NCI-H1105 (cell line): ENCODE measurements at places on chromosomes 11 and 22.

- no peak for DNase-seq
These were observed 67.1 kb upstream of the WNT7B start for GRCh38 chr22:46043816-46044620.

DNA sequence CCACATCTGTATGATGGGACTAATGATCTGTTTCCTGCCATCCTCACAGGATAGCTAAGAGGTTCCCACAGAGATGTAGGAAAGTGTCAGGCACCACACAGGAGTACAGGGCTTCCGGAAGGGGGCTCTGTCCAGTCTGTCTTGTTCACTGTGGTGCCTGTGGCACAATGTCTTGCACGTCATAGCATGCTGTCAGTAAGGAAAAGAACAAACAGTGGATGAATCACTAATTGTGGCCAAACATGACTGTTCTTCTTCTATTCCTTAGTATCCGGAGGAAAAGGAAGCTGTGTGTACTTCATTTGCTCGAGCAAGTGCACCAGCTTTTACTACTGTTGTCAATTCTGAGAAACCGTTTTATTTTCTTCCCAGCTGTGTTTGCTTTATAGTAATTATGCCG, 73.4 kb upstream of the YWHAH start:
- no peak for DNase-seq

DNA sequence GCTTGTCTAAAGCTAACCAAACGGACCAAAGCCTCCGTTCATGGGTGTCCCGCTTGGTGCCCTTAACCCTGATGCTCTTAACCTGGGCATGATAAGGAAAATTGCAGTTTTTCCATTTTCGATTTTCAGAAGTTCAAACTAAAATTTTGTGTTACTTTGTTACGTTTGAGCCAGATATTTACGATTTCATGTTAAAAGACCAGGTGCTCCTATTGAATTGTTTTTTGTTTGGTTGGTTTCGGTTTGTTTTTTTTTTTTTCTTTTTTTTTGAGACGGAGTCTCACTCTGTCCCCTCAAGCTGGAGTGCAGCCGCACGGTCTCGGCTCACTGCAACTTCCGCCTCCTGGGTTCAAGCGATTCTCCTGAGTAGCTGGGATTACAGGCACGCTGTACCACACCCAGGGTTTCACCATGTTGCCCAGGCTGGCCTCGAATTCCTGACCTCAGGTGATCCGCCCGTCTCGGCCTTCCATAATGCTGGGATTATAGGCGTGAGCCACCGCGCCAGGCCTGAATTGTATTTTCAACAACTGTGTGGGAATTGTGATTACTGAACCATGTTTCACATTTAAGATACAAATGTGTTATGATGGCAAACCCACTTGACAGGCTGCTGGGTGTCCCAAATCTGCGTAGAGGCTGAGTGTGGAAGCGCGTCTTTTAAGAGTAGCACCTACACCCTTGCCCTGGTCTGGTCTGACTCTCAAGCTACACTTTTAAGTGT, 864 bp upstream of the USP28 start:
- DNase-seq, result no peak

DNA sequence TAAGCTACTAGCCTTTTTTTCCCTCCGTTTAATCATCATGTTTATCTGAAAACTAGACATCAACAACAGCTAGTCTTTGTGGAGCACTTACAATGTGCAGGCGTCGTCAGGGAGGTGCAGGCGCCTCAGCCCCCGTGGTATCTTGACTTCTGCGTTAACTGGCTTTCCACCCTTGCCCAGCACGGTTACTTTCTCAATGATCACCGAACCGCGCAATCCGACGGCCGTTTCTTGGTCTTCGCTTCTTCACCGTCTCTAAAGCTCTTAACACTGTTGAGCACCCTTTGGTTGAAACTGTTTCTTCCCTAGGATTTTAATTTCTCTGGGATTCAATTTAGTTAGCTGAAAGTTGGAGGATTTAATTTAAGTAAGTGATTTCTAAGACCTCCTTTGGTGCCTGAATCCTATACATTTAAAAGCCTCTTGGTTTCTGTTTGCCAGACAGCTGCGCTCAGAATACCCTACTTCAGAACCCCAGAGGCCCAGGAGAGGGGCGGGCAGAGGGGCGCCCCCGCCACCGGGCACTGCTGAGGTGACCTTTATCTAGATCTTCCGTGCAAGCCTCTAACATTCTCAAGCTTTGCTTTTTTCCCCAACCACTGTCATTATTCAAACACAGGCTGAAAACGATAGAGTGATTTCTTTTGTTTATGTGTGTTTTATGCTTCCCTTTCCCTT, 18.0 kb upstream of the TMEM218 start:
- no peak for DNase-seq

GRCh38 chr11:78698612-78699011, 123.9 kb upstream of the NARS2 start:
- DNase-seq, result no peak

DNA sequence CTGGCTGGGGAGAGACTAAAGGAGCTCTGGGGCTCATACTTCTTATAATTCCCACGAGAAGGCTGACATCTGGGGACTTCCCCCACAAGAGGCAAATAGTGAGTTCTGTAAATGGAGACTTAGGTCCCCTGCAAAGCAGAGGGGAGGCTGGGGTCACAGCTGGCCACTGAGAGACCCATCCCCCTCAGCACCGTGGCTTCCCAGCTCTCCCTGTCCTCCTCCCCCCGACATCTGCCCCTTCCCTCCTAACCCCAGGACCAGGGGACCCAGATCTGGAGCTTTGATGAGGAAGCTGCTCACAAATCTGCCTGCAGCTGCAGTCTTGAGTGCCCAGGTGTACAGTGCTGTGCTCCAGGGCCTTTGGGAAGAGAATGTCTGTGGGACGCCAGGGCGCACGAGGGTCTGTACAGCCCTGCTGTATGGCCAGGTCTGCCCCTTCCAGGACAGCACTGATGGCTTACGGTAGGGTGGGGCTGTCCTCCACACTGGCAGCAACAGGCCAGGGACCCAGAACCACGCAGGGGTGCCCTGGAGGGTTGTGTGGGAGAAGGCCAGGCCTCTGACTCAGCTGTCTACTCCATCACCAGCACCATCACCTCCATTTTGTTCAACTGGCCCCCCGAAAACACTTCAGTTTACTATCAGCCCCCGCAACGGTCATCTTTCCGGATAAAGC, 1.1 kb downstream of the RGL4 start:
- DNase-seq, result no peak

DNA sequence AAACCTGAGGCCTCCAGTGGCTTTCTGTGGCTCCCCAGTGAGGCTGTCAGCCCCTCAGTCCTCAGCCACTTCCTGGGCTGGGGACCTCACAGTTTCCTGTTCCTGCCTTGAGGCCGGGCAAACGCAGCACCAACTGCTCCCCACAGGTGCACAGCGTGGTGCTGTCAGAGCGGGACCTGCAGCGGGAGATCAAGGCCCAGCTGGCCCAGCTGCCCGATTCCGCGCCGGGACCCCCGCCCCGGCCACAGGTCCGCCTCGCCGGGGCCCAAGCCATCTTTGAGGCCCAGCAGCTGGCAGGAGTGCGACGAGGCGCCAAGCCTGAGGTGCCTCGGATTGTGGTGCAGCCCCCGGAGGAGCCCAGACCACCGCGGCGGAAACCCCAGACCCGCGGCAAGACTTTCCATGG, 5.4 kb downstream of the TBC1D10C start:
- DNase-seq, result no peak

- DNase-seq, result no peak
These were observed 14.0 kb upstream of the TUB start for GRCh38 chr11:8066911-8067455.

DNA sequence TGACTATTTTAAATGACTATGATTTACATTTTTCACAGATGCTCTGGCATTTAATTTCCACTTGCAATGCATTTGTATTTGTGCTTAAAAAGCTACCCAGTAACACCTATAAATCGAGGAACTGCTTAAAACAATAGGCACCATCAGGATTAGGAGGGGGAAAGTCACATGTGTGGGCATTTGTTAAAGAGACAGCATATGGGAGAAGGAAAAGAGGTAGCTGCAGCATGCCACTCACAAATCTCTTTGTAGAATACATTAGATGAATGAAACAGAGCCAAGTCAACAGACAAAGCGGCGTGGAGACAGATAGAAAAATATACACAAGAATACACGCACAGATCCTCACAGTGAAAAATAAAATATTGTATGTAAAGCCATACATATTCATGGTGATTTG, 228.0 kb downstream of the CADM1 start:
- DNase-seq, result no peak

- peak; percentile 23 for DNase-seq
These were observed 15.8 kb downstream of the CYB5R2 start for GRCh38 chr11:7657306-7658025.

DNA sequence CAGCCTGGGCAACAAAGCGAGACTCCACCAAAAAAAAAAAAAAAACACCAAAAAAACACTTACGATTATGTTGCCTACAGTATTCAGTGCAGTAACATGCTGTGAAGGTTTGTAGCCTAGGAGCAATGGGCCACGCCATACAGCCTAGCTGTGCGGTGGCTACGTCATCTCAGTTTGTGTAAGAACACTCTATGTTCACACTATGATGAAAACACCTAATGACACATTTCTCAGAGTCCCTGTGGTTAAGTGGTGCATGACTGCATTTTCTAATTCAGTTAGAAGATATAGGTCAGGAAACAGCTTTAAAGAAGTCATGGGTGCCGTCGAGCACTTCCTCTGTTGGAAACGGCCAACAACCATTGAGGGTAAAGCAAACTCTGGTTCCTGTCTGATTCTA, 75.7 kb upstream of the ANO1 start:
- DNase-seq, result no peak

DNA sequence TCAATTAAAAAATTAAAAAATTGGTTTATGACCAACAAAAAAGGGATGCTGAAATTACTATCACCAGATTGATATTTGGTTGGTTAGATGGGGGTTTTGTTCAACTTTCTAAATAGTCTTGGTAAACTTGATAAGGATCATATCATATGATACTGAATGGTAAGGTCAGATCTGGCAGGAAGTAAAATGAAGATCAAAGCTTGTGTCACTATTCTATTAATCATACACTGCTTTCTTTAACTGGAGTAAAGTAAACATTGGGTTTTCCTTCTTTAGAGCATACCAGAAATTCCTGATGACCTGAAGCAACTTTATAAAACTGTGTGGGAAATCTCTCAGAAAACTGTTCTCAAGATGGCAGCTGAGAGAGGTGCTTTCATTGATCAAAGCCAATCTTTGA, 40.2 kb downstream of the RRM1 start:
- DNase-seq, result no peak

GRCh38 chr22:46731246-46732040, 6.6 kb downstream of the CERK start:
- peak; percentile 79 for DNase-seq

- DNase-seq, result no peak
These were observed 1.2 kb downstream of the PHLDB1 start for GRCh38 chr11:118608360-118609227.

- peak; percentile 73 for DNase-seq
These were observed 895 bp downstream of the TEAD1 start for GRCh38 chr11:12674936-12675696.

DNA sequence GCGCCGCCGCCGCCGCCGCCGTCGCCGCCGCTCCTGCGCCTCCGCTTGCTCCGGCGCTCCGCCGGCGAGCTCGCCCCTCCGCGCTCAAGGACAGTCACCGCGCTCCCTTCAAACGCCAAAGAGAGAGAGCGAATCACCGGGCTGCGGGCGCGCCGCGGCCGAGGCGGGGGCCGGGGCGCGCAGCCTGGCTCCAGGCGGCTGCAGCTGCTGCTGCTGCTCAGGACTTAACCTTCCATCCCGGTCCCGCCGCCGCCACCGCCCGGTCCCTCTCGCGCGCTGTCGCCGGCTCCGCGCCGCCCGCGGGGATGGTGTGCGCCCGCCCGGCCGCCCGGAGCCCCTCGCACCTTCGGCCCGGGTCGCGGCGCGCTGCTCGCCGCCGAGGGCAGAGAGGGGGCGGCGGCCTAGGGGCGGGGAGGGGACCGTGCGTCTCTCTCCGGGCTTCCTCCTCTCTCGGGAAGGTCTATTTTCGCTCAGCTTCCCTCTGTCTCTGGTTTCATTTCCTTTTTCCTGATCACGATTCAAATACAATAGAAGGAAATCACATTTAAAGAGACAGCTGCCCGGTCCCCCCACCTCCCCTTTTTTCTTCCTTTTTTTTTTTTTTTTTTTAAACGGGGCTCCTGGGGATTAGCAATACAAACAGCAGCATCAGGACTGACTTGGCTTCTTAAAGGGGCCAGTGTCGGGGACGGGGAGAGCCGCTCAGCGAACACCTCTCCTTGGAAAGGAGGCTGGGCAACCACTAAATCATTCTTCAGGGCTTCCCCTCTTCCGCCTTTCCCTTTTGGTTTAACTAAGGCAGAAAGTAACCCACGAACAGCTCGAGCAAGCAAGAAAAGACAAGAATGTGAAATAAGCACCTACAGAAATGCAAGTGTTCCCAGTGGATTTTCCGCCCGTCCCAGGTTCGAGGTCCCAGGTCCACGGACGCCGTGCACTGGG, 22.1 kb downstream of the LMO2 start:
- DNase-seq, result peak; percentile 47

- no peak for DNase-seq
These were observed 198.4 kb upstream of the SESN3 start for GRCh38 chr11:95429376-95429907.

GRCh38 chr11:68146010-68146540, 24.9 kb upstream of the CHKA start:
- DNase-seq, result no peak

- DNase-seq, result no peak
These were observed 10.3 kb downstream of the ZBED4 start for GRCh38 chr22:49863931-49864330.

DNA sequence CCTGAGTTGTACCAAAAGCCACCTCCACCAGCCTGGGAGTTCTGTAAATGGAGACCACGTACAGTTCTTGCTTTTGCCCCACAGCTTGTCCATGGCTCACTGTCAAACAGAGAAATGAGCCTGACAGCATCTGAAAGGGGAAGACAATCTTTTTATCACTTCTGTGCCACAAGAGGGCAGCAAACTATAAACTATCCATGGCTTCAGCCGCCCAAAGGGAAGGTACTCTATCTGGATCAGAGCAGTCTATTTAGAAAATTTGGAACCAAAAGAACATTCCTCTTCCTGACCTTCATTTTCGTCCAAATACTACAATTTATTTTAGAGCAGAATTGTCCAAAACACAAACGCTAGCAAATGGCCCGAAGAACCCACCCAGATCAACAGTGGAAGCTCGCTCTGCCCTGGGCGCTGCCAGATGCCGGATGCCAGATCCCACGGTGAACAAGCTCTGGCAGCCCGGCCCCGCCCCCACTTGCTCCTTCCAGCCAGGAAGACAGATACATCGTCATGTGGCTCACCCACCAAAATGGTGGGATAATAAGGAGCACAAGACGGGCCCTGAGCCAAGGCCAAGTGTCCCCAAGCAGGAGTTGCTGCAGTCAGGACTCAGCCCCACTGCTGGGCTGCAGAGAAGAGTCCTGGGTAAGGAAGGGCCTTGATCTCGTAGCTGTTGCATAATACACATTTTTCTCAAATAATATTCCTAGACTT, 23.9 kb upstream of the SCGB1A1 start:
- DNase-seq, result peak; percentile 87
